ENCODE measurements at places on chromosomes 16 and 17. TPM values are rescaled to one million over a fixed set of nuclear protein-coding genes. Genes with fewer than 3 reads are reported as not detected.

- DNase-seq = no peak
Observed at GRCh38 chr17:79650283-79650682, 39.4 kb upstream of the RBFOX3 start.

GRCh38 chr17:46009681-46010596 lies 10.9 kb downstream of the STH start:
- no peak for DNase-seq

GRCh38 chr16:9296271-9296590 lies 204.8 kb downstream of the HAPSTR1 start:
- DNase-seq = no peak

Gene TOX3
- not detected for polyA plus RNA-seq
